ENCODE measurements at places on chromosomes 5 and 9. TPM values are rescaled to one million over a fixed set of nuclear protein-coding genes. Genes with fewer than 3 reads are reported as not detected.

Gene ANGPTL2
- 5.8 TPM for polyA plus RNA-seq

Gene NR5A1
- not detected for polyA plus RNA-seq

Gene LCN10
- 5.3 TPM for polyA plus RNA-seq

Gene SLC6A19
- not detected for polyA plus RNA-seq

Gene LCN2
- 2,097 TPM for polyA plus RNA-seq

Gene PCDHB4
- 0.20 TPM for polyA plus RNA-seq

Gene ZFP2
- 0.52 TPM for polyA plus RNA-seq

Gene THBS4
- polyA plus RNA-seq: 0.71 TPM

Gene HBEGF
- polyA plus RNA-seq: 9.3 TPM

Gene IFNA2
- not detected for polyA plus RNA-seq

Gene SLC25A48
- 1.2 TPM for polyA plus RNA-seq

Gene SLIT3
- 0.53 TPM for polyA plus RNA-seq

Gene MUSK
- 0.14 TPM for polyA plus RNA-seq
